B cell (primary cell): ENCODE measurements at places on chromosomes 1 and 21. TPM values are rescaled to one million over a fixed set of nuclear protein-coding genes. Genes with fewer than 3 reads are reported as not detected.

DNA sequence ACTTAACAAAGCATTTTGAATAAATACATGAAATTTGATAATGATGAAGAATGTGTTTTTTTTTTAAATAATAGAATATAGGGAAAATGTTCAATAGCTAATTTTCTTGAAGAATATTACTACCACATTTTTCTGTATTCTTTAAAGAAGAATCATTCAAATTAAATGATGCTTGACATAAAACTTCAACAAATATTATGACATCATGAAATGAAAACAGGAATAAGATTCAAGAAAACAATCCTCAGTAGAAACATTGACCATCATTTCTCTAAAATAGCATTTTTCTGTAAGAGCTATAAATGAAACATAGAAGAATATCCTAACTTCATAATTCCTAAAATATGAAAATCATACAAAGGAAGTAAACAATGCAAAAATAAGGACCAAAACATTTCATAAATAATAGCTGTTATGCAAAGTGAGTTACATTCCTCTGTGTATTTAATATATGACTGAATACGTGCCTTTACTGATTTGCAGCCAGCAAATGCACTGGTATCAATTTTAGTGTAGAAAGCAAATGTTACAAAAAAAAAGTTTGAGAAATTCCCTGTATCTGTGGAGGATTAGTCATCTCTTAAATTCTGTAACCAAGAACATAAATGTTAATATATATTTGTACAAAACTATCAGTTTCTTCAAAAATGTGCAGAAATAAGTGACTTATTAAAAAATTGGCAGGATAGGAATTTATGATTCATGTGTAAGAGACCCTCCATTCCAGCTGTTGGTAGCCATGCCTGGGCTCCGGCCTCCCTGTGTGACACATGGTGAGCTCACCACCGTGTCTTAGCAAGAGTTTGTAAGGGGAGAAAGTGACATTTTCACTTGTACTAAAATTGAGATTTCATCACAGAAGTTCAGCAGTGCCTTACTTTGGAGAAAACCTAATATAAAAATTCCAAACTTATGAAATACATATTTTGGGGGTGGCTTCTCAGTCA lies 15.0 kb upstream of the PTPN14 start:
- DNase-seq: no peak
- H3K27me3 ChIP-seq: no peaks in the 10 kb centered on the region
- no peaks in the 10 kb centered on the region for H3K36me3 ChIP-seq
- H3K4me1 ChIP-seq: no peaks in the 10 kb centered on the region

- no peak overlapping the region for H3K4me3 ChIP-seq
- DNase-seq: no peak
- no peaks in the 10 kb centered on the region for H3K36me3 ChIP-seq
- H3K27me3 ChIP-seq: no peaks in the 10 kb centered on the region
Measured at GRCh38 chr1:114032271-114033215, 53.3 kb downstream of the OLFML3 start.

GRCh38 chr1:40856656-40857302 lies 5.4 kb downstream of the CITED4 start:
- no peak for DNase-seq
- H3K36me3 ChIP-seq: no peaks in the 10 kb centered on the region
- H3K4me3 ChIP-seq: no peak overlapping the region
- H3K27me3 ChIP-seq: no peaks in the 10 kb centered on the region
- peaks cover 6% of the 10 kb centered on the region for H3K4me1 ChIP-seq

- no peak for DNase-seq
- H3K36me3 ChIP-seq: no peaks in the 10 kb centered on the region
- no peak overlapping the region for H3K4me3 ChIP-seq
- no peak overlapping the region for H3K27ac ChIP-seq
- no peaks in the 10 kb centered on the region for H3K4me1 ChIP-seq
- no peaks in the 10 kb centered on the region for H3K27me3 ChIP-seq
Measured at GRCh38 chr1:173095632-173096031, 44.9 kb upstream of the TNFSF18 start.

- no peak for DNase-seq
- peaks cover 7% of the 10 kb centered on the region for H3K4me1 ChIP-seq
- no peaks in the 10 kb centered on the region for H3K27me3 ChIP-seq
- H3K36me3 ChIP-seq: no peaks in the 10 kb centered on the region
- H3K4me3 ChIP-seq: no peak overlapping the region
- no peak overlapping the region for H3K27ac ChIP-seq
Measured at GRCh38 chr1:107545056-107545577, 404.3 kb downstream of the NTNG1 start.

GRCh38 chr21:39842741-39843459 lies 24.3 kb upstream of the PCP4 start:
- no peaks in the 10 kb centered on the region for H3K36me3 ChIP-seq
- no peak for DNase-seq
- no peak overlapping the region for H3K4me3 ChIP-seq
- no peaks in the 10 kb centered on the region for H3K4me1 ChIP-seq
- no peaks in the 10 kb centered on the region for H3K27me3 ChIP-seq
- no peak overlapping the region for H3K27ac ChIP-seq

- no peaks in the 10 kb centered on the region for H3K36me3 ChIP-seq
- no peak overlapping the region for H3K27ac ChIP-seq
- no peak for DNase-seq
- H3K27me3 ChIP-seq: no peaks in the 10 kb centered on the region
- no peaks in the 10 kb centered on the region for H3K4me1 ChIP-seq
- no peak overlapping the region for H3K4me3 ChIP-seq
Measured at GRCh38 chr1:15110867-15111230, 42.7 kb upstream of the TMEM51 start.

DNA sequence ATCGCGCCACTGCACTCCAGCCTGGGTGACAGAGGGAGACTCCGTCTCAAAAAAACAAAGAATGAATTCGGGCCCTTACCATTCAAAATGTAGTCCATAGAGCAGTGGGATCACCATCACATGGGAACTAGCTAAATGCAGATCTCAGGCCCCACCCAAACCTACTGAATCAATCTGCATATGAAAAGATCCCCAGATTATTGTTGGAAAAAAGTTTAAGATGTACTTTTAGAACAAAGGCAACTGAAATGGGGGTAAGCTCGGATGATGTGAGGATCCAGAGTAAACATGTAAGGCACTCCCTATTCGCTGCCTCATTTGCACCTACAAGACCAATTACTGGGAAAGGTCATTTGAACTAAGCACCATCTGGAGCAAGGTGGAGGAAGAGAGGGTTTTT lies 803 bp upstream of the FLAD1 start:
- peaks cover 13% of the 10 kb centered on the region for H3K4me1 ChIP-seq
- H3K36me3 ChIP-seq: peaks cover 5% of the 10 kb centered on the region
- no peaks in the 10 kb centered on the region for H3K27me3 ChIP-seq
- H3K4me3 ChIP-seq: peak overlapping the region; percentile 55
- peak overlapping the region; percentile 1 for H3K27ac ChIP-seq

DNA sequence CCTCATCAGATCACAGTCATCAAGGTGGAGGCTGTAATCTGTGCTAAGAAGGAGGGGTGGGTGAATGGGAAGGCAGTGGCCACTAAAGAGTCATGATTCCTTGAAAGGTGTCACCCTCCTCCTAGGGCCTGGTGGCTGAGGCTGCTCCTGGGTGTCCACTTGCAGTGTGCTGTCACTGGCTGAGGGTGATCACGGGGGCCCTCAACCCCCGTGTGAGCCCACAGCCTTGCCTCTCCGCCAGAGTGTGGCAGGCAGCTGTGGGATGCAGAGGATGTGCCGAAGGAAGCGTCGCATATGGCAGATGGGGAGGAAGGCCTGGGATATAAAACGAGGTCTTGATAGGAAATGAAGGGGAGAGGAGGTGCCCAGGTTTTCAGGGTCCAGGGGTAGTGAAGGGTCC lies 476.5 kb downstream of the PTPRU start:
- peaks cover 3% of the 10 kb centered on the region for H3K27me3 ChIP-seq
- H3K27ac ChIP-seq: no peak overlapping the region
- no peak overlapping the region for H3K4me3 ChIP-seq

GRCh38 chr21:40829791-40830190 lies 17.2 kb downstream of the DSCAM start:
- H3K4me1 ChIP-seq: no peaks in the 10 kb centered on the region
- no peak overlapping the region for H3K27ac ChIP-seq
- DNase-seq: no peak
- H3K4me3 ChIP-seq: no peak overlapping the region
- H3K36me3 ChIP-seq: no peaks in the 10 kb centered on the region
- no peaks in the 10 kb centered on the region for H3K27me3 ChIP-seq

GRCh38 chr1:45979778-45980176 lies 152.7 kb downstream of the PIK3R3 start:
- DNase-seq: no peak
- no peak overlapping the region for H3K27ac ChIP-seq
- no peaks in the 10 kb centered on the region for H3K27me3 ChIP-seq
- H3K4me1 ChIP-seq: no peaks in the 10 kb centered on the region
- H3K36me3 ChIP-seq: no peaks in the 10 kb centered on the region

CYP4X1 gene
- not detected in 2 replicates for polyA plus RNA-seq

GRCh38 chr1:153968000-153968363 lies 280 bp downstream of the CREB3L4 start:
- H3K4me1 ChIP-seq: peaks cover 45% of the 10 kb centered on the region
- H3K36me3 ChIP-seq: peaks cover 1% of the 10 kb centered on the region
- peak overlapping the region; percentile 73 for H3K4me3 ChIP-seq
- no peak for DNase-seq
- H3K27ac ChIP-seq: peak overlapping the region; percentile 94

SLAMF1 gene
- 19.2 and 20.7 TPM in 2 replicates for polyA plus RNA-seq

DNA sequence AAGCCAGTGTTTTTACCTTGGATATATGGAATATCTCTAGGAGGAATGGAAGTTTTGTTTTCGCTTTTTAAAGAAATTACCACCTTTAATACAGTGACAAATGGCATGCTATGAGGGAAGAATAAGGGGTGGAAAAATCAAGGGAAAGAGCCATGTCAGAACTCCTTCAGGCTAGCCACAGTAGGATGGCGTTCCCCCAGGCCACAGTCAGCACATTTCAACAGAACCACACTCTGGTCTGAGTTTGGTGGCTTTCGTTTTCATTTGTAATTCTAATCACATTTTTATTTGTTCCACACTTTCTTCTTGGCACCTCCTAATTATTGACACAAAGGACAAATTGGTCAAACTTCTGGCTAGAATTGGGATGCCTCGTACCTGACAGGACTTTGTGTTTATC lies 60.3 kb upstream of the RCOR3 start:
- no peak overlapping the region for H3K4me3 ChIP-seq
- no peaks in the 10 kb centered on the region for H3K36me3 ChIP-seq
- H3K27me3 ChIP-seq: no peaks in the 10 kb centered on the region
- DNase-seq: no peak
- H3K4me1 ChIP-seq: no peaks in the 10 kb centered on the region

DNA sequence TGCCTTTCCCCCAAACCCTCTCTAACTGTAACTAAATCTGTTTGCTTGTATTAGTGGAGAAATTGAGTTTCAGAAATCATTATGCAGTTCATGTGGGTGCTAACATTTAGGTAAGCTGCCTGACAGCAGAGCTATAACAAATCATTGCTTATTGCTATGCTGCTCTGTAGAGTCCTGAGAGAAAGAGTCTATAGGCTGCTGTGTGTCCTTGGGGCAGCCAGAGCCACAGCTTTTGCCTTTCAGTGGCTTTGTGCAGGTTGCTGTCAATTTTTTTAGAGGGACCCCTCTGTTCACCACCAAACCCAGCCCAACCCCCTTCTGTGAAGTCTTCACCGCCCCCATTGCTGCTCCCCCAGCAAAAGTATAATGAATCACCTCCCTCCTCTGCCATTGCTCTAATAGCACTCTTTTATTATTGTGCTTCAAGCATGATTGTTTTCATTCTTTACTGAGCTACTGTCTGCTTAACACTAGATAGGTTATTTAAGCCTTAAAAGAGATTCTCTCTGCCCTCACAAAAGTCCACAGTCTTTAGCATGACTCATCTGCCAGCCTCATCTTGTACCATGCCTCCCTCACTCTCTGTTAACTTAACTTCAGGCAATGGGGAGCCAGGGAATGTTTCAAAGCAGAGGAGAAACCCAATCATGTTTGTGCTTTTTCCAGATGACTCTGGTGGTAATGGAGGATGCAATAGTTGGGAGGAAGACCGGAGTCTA lies 38.6 kb downstream of the DIRAS3 start:
- no peak overlapping the region for H3K27ac ChIP-seq
- no peaks in the 10 kb centered on the region for H3K4me1 ChIP-seq
- no peaks in the 10 kb centered on the region for H3K27me3 ChIP-seq
- no peaks in the 10 kb centered on the region for H3K36me3 ChIP-seq
- no peak overlapping the region for H3K4me3 ChIP-seq

PLA2G2D gene
- polyA plus RNA-seq: 2.2 and 2.8 TPM in 2 replicates

DNA sequence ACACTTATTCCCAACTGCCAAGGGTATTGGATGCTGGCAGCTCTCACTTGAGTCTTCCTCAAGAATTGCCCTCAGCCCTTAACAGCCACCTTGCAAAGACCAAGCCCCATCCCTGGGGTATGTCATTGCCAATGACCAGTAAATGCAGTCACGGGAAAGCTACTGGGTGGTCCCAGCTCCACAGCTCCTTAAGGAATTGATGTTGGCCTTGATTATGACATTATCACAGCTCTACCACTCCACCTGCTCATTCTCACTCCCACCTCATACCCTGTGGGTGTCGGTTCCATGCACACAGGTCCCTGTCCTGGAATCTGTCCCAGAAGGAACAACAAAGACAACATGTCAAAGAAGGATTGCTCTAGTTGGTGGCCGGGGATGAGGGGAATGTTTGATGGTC lies 60.5 kb upstream of the GJB5 start:
- H3K27ac ChIP-seq: no peak overlapping the region
- no peaks in the 10 kb centered on the region for H3K36me3 ChIP-seq
- no peaks in the 10 kb centered on the region for H3K27me3 ChIP-seq
- no peak overlapping the region for H3K4me3 ChIP-seq
- H3K4me1 ChIP-seq: no peaks in the 10 kb centered on the region

- H3K4me1 ChIP-seq: no peaks in the 10 kb centered on the region
- DNase-seq: no peak
- no peaks in the 10 kb centered on the region for H3K36me3 ChIP-seq
- no peaks in the 10 kb centered on the region for H3K27me3 ChIP-seq
Measured at GRCh38 chr1:68808351-68808750, 311.5 kb upstream of the DEPDC1 start.

DNA sequence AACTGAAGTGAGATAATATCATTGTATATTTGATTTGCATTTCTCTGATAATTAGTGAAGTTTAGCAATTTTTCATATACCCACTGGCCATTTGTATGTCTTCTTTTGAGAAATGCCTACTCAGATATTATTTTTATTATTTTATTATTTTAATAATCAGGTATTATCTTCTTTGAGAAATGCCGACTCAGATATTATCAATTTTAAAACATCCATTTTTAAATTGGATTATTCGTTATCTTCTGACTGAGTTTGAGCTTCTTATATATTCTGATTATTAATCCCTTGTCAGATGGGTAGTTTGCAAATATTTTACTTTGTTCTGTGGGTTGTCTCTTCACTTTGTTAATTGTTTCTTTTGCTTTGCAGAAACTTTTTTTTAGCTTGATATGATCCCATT lies 37.7 kb downstream of the KMO start:
- DNase-seq: no peak
- no peaks in the 10 kb centered on the region for H3K27me3 ChIP-seq
- no peak overlapping the region for H3K4me3 ChIP-seq
- no peaks in the 10 kb centered on the region for H3K4me1 ChIP-seq
- H3K36me3 ChIP-seq: peaks cover 62% of the 10 kb centered on the region

ADIPOR1 gene
- 49.5 and 67.5 TPM in 2 replicates for polyA plus RNA-seq

- no peak for DNase-seq
- H3K4me3 ChIP-seq: no peak overlapping the region
- H3K4me1 ChIP-seq: no peaks in the 10 kb centered on the region
- H3K27ac ChIP-seq: no peak overlapping the region
- H3K36me3 ChIP-seq: no peaks in the 10 kb centered on the region
- H3K27me3 ChIP-seq: no peaks in the 10 kb centered on the region
Measured at GRCh38 chr1:209344156-209344555, 239.4 kb upstream of the CAMK1G start.

GRCh38 chr1:1202831-1203560 lies 3.4 kb downstream of the TNFRSF18 start:
- DNase-seq: peak; percentile 51
- no peak overlapping the region for H3K4me3 ChIP-seq
- peaks cover 35% of the 10 kb centered on the region for H3K4me1 ChIP-seq
